ENCODE measurements at places on chromosomes 16 and 17. TPM values are rescaled to one million over a fixed set of nuclear protein-coding genes. Genes with fewer than 3 reads are reported as not detected.
A peak's percentile ranks its signal among the peaks of the same experiment; 100 is the strongest.

DNA sequence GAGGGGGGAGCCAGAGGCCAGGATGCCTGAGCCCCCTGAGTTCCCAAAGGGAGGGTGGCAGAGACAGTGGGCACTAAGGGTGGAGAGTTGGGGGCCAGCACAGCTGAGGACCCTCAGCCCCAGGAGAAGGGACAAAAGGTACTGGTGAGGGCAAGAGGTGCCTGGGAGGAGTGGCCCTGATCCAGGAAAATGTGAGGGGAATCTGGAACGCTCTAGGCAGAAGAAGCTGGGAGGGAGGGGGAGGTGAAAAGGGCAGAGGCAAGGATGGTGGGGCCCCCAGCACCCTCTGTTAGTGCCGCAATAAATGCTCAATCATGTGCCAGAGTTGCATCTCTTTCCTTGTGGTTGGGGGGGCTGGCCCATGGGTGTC is 1.1 kb downstream of the TCAP start:
- H3K4me1 ChIP-seq = peaks cover 20% of the 10 kb centered on the region
- no peak for DNase-seq
- peaks cover 10% of the 10 kb centered on the region for H3K36me3 ChIP-seq
- H3K4me3 ChIP-seq = no peak overlapping the region

DNA sequence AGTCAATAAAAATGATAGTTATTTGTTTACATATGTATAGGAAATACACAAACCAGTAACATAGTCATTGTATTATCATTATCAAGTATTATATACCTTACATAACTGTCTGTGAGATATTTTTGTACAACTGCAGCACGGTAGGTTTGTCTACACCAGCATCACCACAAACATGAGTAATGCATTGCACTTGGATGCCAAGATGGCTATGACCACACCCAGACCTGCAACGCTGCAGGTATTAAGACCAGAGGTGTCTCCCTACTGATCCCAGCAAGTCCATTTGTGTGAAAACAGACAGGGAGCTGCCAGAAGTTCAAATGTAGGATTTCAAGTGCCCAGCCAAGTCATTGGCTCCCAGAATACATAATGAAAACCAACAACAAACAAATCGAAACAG is 34.2 kb upstream of the NOS2 start:
- no peaks in the 10 kb centered on the region for H3K27me3 ChIP-seq
- no peak overlapping the region for H3K27ac ChIP-seq
- no peaks in the 10 kb centered on the region for H3K4me1 ChIP-seq
- DNase-seq = no peak
- H3K36me3 ChIP-seq = no peaks in the 10 kb centered on the region

DNA sequence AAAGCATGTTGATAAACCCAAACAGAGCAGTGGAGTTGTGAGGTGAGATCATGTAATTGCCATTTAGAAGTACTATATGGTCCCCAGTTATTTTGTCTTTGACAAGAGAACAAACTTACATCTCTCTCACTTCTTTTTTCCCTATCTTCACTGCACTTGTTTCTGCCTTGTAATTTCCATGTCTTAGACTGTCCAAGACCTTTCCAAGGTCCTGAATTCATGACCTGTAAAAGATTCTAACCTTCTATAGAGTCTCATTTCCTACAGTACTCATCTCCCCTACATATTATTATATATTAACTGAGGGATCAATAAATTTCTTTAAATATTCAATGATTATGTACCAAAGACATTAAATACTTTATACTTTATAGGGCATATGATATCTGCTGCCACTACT is 295.3 kb upstream of the KIF2B start:
- no peak overlapping the region for H3K27ac ChIP-seq
- H3K4me3 ChIP-seq = no peak overlapping the region
- no peaks in the 10 kb centered on the region for H3K4me1 ChIP-seq
- DNase-seq = no peak
- no peaks in the 10 kb centered on the region for H3K27me3 ChIP-seq

DNA sequence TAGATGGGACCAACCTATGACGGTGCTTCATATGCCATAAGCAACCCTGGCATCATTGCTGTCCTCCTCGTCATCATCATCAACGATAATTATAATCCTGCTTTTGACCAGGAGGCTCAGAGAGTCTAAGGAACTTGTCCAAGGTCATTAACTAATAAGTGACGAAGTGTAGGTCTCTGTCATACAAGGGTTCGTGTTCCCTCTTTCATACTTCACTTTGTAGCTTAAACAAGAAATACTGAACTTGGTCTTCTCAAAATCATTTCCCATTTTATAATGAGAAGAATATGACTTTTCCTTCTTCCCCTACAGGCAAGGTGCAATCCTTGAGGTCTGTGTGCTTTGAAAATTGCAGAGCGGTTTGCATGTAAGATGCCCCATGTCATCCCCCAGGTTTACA is 31.2 kb upstream of the PIK3R6 start:
- H3K4me1 ChIP-seq = peaks cover 71% of the 10 kb centered on the region
- peak overlapping the region; percentile 54 for H3K4me3 ChIP-seq
- H3K27me3 ChIP-seq = no peaks in the 10 kb centered on the region
- no peak for DNase-seq

- DNase-seq = no peak
- no peaks in the 10 kb centered on the region for H3K4me1 ChIP-seq
These were observed 641.3 kb downstream of the KCNJ2 start for GRCh38 chr17:70810609-70811008.

- peaks cover 10% of the 10 kb centered on the region for H3K36me3 ChIP-seq
- H3K4me1 ChIP-seq = no peaks in the 10 kb centered on the region
- no peaks in the 10 kb centered on the region for H3K27me3 ChIP-seq
- H3K27ac ChIP-seq = no peak overlapping the region
These were observed 28.2 kb upstream of the DNAI2 start for GRCh38 chr17:74245871-74246270.

DNA sequence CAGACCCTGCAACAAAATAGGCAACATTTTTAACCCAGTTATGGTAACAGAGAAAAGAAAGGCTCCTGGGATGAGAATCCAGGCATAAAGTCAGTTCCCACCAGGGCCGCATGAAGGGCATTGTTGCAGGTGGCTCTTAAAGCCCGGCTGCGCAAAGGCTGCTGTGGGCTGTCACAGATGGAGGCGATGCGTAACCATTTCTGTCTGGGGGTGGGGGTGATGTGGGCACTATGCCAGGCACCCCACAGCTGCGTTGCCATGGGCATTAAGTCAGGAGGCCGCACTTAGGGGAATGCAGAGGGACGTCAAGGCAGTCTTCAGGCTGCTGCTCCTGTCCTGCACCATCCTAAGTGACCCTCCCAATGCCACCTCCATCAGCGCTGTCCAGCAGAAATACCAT is 228.4 kb downstream of the CPPED1 start:
- H3K27me3 ChIP-seq = no peaks in the 10 kb centered on the region
- peaks cover 3% of the 10 kb centered on the region for H3K4me1 ChIP-seq
- no peak overlapping the region for H3K4me3 ChIP-seq
- no peak for DNase-seq

- H3K27ac ChIP-seq = no peak overlapping the region
- H3K4me3 ChIP-seq = no peak overlapping the region
- H3K27me3 ChIP-seq = no peaks in the 10 kb centered on the region
- no peaks in the 10 kb centered on the region for H3K36me3 ChIP-seq
- no peaks in the 10 kb centered on the region for H3K4me1 ChIP-seq
- no peak for DNase-seq
These were observed 111.3 kb downstream of the HS3ST3A1 start for GRCh38 chr17:13490427-13490826.

GRCh38 chr17:45241328-45242028 is 19.8 kb downstream of the FMNL1 start:
- H3K4me1 ChIP-seq = peaks cover 24% of the 10 kb centered on the region
- no peak overlapping the region for H3K4me3 ChIP-seq
- peak overlapping the region; percentile 23 for H3K27ac ChIP-seq
- no peaks in the 10 kb centered on the region for H3K27me3 ChIP-seq
- DNase-seq = no peak

Gene CMTM2
- 0.49 TPM for total RNA-seq

Gene TEX19
- total RNA-seq = not detected

Gene CTRB1
- not detected for total RNA-seq

Gene TRIM65
- 18.7 TPM for total RNA-seq

Gene MILR1
- total RNA-seq = 0.67 TPM

All from CD4-positive, CD25-positive, alpha-beta regulatory T cell (primary cell).